Occipital lobe (tissue), 3 donors: ENCODE measurements at places on chromosomes 11 and 22. TPM values are rescaled to one million over a fixed set of nuclear protein-coding genes. Genes with fewer than 3 reads are reported as not detected.

Gene NUP160
- 63.5 TPM for total RNA-seq

Gene C11orf65
- 0.62 TPM for total RNA-seq

Gene CDCA5
- 2.0 TPM for total RNA-seq

Gene CCDC73
- total RNA-seq = not detected

Gene OR51B2
- 0.78 TPM for total RNA-seq
